ENCODE measurements at places on chromosomes 16 and 17.

DNA sequence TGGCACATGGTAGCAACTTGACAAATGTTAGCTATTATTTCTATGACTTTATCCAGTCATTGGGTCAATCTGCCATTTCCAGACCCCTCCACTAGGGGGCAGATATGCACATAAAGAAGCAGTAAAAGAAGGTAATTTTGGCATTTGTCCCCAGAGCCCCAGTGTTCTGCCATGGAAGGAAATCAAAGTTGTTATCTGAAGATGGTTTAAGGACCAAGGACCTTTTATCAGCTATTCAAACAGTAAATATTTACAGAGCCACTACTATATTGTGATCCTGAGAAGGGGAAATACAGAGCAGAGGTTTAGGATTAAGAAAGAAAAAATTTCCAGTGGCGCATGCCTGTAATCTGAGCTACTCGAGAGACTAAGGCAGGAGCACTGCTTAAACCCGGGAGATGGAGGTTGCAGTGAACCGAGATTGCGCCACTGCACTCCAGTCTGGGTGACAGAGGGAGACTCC, 20.0 kb downstream of the TRAF4 start:
- peak; percentile 75 for DNase-seq

GRCh38 chr17:17823433-17824118, 13.2 kb downstream of the SREBF1 start:
- peak; percentile 73 for DNase-seq

- no peak for DNase-seq
These were observed 89.5 kb downstream of the VAT1L start for GRCh38 chr16:77877712-77878347.

GRCh38 chr17:63476854-63477479, at the start of gene ACE:
ACE (plus strand) TSS chr17:63477061; CDS start chr17:63477095, 34 bp downstream.
- DNase-seq = no peak

- DNase-seq = peak; percentile 31
These were observed 18.8 kb upstream of the GAA start for GRCh38 chr17:80082403-80083135.

GRCh38 chr17:6061290-6061689, 8.9 kb upstream of the WSCD1 start:
- no peak for DNase-seq

DNA sequence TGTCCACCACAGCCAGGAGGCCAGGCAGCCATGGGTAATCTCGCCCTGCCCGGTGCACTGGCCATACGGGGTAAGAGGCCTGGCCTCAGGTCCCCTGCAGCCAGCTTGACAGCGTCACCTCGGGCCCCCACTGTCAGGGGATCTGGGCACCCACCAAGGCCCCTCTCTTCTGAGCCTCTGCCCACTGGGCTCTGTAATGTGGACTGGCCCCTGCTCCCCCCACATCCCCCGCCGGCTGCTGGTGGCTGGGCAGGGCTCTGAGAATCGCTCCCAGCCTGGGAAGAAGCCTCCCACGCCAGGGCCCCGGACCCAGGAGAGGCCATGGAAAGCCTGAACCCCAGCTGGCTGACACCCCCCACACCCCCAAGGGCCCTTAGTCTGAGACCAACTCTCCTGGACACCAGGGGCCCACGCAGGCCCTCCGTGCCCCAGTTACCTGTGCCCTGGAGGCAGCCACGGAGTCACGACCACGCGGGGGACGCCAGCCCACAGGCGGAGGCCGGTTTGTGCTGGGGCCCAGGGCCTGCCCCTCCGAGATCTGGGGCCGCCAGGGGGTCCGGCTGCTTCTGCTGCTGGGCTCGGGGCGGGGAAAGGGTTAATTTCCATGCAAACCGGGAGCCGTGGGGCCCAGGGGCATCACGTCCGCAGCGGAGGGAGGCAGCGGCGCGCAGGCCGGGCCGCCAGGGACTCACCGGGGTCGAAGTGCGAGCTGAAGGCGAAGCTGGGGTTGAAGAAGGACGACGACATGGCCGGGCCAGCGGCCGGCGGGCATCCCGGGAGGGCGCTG, at the start of gene PVALEF:
TSS of gene PVALEF (plus strand) at position 262 of the 787 bp plus-strand sequence. CDS start 15,720 bp downstream, outside the sequence.
- no peak for DNase-seq

- no peak for DNase-seq
These were observed 40.0 kb downstream of the RFFL start for GRCh38 chr17:35023538-35023937.

GRCh38 chr17:78387977-78388941, 9.8 kb downstream of the PGS1 start:
- no peak for DNase-seq

DNA sequence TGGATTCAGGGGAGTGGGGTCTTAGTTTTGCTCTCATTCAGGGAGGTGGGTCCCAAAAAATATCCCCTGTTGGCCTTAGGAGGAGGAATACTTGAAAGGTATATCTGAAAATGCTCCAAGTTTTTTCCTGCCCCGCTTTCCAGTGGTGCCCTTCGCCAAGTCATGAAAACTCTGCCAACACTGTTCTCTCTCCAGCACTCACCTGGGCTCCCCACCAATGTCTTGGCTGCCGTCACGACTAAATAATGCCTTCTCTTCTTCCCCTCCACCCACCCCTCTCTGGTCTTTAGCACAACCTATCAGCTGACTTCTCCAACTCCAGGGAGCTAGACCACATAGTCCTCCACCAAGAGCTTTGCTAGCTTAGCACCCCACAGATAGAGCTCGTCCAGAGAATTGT, 30.6 kb downstream of the ZFHX3 start:
- no peak for DNase-seq

- DNase-seq = no peak
These were observed 5.9 kb upstream of the CAPN15 start for GRCh38 chr16:521381-522210.

DNA sequence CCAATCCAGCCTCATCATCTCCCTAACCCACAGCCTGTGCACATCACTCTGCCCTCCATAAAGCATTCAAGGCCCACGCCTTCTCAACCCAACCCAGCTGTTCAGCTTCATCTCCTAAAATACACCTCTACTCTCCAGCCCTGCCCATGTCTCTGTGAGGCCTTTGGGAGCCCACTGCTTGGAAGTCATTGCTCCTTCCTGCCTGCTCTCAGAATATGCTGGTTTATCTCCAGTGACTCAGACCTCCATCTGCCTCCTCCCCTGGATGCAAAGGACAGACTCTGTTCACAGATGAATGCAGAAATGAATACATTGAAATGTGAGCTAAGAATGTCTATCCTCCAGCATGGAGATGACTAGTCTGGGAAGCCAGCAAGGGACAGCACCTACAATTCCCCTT, 19.0 kb downstream of the KCNG4 start:
- DNase-seq = no peak

GRCh38 chr17:17280613-17281549, at the start of gene COPS3:
COPS3 (minus strand) TSS chr17:17281246; CDS start chr17:17281186, 60 bp downstream.
- DNase-seq = peak; percentile 97

- DNase-seq = no peak
These were observed 40.4 kb downstream of the B9D1 start for GRCh38 chr17:19322129-19322505.

DNA sequence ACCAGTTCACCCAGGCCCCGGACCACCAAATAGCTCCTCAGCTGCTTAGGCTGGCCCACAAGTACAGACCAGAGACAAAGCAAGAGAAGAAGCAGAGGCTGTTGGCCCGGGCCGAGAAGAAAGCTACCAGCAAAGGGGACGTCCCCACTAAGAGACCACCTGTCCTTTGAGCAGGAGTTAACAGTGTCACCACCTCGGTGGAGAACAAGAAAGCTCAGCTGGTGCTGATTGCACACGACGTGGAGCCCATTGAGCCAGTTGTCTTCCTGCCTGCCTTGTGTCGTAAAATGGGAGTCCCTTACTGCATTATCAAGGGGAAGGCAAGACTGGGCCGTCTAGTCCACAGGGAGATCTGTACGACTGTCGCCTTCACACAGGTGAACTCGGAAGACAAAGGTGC, 15.4 kb downstream of the FOXF1 start:
- no peak for DNase-seq

DNA sequence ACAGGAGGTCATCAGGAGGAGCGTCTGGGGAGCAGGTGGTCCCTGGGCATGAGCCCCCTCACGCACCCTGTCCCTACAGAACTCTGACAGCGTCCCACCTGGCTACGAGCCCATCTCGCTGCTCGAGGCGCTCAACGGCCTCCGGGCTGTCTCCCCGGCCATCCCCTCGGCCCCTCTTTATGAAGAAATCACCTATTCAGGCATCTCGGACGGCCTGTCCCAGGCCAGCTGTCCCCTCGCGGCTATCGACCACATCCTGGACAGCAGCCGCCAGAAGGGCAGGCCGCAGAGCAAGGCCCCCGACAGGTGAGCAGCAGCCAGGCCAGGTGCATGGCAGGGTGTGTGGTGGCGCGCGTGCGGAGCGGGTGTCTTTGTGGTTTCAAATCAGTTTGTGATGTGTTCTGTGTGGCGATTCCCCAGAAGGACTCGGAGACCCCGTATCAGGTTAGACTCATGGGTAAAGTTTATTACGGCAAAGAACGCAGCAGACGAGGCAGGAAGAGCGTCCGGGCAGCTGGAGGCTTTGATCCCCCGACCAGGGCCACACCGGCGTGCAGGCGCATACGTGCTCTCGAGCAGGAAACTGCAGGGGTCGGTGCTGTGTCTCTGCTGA, 11.8 kb upstream of the NUDT16L1 start:
- no peak for DNase-seq

- DNase-seq = no peak
These were observed 20.2 kb downstream of the SEC14L1 start for GRCh38 chr17:77160875-77161530.

GRCh38 chr17:36011201-36011600, 6.6 kb downstream of the CCL23 start:
- DNase-seq = no peak

- DNase-seq = no peak
These were observed 21.7 kb upstream of the RBL2 start for GRCh38 chr16:53412549-53412948.

GRCh38 chr16:30740364-30741251, 7.6 kb upstream of the PHKG2 start:
- DNase-seq = no peak

GRCh38 chr17:68600931-68601564, at the start of gene FAM20A:
FAM20A (minus strand) TSS chr17:68601367; CDS start chr17:68600666, 701 bp downstream.
- DNase-seq = no peak

DNA sequence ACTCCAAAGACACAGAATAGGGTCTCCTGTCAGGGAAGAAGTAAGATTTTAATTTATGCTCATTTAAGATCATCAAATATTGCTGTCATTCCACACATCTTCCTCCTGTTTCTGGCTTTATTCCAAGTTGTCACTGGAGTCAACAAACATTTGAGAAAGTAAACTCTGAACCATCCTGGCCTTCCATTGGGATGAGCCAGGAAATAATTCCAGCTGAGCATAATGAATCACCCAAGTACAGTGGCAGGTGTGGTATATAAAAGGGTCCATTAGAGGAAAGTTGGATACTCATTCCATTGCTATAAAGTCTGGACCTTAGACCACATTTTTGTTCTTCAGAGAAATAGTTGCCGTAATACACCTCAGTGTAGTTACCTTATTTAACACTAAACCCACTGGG, 246.1 kb downstream of the SLC39A11 start:
- DNase-seq = no peak

DNA sequence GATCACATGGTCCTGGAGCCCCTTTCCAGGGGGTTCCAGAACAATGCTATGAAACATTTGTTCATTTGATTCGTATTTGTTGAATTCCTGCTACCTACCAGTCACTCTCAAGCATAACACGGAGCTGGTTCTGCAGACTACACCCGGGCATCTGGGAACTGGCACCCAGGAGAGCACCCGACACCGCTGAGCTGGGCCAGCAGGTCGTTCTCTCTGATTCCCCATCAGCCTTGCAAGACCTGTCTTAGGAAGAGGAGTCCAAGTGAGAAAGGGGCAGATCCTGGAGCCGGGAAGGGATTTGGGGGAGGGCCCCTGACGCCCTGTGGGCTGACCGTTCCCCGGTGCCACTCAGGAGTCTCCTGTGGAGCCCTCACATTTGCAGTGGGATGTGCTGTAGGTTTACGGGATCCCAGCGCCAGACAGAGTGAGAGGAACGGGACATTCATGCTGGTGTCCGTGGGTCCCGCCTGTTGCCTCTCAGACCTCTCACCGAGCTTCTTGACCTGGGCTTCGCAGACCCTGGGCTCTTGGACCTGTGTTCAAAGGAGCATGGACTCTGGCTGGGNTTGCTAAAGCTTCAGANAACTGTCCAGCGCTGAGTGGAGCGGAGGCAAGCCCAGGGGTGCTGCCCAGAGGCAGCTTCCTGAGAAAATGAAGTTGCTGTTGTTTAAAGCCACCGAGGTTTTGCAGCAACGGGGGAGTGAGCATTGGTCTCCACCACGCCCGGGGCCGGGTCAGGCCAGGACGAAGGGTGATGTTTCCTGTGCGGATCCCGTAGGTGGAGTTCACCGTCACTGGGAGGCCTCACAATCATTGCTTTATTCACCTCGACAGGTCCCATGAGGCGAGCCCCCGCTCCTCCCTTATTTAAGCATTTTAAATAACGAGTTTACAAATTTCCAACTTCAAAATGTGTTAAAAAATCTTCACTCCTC, 49.2 kb downstream of the METRNL start:
- DNase-seq = no peak

GRCh38 chr17:951325-952132, 28.0 kb downstream of the NXN start:
- DNase-seq = no peak

GRCh38 chr17:42365136-42365535, 23.1 kb downstream of the STAT3 start:
- no peak for DNase-seq

DNA sequence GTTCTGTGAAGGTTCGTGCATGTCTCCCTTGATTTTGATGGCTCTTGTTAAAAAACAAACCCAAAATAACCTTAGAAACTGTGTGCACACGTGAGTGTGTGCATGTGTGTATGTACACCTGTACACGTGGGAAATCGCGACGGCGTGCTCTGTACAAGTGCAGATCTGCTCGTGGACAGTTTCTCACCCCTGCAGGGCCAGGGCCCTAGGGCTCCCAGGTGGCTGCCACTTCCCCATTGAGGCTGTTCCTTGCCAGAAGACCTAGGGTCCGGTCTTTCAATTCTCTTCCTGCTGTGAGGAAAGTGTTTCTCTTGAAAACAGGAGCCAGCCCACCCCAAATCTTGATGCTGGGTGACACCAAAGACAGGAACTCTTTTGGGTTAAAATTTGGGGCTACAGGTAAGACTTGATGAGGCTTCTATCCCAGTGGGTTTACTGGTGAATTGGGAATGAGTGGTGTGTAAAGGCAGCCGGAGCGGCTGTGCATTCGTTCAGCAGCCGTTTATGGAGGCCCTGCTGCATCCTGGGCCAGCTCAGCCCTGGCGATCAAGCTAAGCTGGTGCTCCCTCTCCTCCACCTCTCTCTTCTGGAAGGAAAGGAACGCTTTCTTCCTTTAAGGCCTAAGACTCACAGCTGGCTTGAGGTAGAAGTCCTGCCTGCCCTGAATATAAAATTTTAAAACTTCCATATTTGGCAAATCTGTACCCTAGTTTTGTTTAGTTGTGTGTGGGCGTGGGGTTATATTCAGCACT, 137.9 kb downstream of the CLEC16A start:
- no peak for DNase-seq
